ENCODE measurements at places on chromosomes 1 and 21.

DNA sequence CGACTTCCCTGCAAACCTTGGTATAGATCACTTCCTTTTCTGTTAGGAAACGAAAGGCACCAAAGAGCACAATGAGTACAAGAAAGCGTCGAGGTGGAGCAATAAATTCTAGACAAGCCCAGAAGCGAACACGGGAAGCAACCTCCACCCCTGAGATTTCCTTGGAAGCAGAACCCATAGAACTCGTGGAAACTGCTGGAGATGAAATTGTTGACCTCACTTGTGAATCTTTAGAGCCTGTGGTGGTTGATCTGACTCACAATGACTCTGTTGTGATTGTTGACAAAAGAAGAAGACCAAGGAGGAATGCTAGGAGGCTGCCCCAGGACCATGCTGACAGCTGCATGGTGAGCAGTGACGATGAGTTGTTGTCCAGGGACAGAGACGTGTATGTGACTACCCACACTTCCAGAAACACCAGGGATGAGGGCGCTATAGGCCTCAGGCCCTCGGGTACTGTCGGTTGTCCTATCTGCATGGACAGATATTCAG lies 18.5 kb downstream of the FAM89A start:
- no peak for DNase-seq

DNA sequence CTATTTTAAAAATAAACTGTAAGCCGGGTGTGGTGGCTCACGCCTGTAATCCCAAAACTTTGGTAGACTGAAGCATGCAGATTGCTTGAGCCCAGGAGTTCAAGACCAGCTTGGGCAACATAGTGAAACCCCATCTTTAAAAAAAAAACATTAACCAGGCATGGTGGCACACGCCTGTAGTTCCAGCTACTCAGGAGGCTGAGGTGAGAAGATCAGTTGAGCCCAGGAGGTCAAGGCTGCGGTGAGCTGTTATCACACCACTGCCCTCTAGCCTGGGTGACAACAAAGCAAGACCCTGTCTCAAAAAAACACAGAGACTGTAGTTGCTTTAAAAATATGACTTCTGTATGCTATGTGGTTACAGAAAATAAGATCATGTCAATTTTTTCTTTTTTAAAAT lies 24.3 kb upstream of the LSS start:
- no peak for DNase-seq

DNA sequence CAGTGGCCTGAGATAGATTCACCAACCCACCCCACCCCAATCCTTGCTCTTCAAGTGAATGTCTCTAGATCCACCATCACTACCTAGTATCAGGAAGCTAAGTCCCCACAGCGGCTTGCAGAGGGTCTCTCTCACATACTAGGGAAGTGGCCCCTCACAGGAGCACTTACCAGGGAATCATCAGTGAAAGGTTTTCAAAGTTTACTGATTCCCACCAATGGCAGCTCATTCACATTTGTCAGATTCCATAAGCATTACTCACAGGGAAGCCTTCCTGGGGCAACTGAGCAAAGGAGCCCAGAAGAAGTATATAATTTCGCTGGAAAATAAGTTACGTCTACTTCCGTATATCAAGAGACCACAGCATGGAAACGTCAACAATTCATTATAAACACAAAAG lies 120.8 kb downstream of the GREM2 start:
- DNase-seq = peak; percentile 42

DNA sequence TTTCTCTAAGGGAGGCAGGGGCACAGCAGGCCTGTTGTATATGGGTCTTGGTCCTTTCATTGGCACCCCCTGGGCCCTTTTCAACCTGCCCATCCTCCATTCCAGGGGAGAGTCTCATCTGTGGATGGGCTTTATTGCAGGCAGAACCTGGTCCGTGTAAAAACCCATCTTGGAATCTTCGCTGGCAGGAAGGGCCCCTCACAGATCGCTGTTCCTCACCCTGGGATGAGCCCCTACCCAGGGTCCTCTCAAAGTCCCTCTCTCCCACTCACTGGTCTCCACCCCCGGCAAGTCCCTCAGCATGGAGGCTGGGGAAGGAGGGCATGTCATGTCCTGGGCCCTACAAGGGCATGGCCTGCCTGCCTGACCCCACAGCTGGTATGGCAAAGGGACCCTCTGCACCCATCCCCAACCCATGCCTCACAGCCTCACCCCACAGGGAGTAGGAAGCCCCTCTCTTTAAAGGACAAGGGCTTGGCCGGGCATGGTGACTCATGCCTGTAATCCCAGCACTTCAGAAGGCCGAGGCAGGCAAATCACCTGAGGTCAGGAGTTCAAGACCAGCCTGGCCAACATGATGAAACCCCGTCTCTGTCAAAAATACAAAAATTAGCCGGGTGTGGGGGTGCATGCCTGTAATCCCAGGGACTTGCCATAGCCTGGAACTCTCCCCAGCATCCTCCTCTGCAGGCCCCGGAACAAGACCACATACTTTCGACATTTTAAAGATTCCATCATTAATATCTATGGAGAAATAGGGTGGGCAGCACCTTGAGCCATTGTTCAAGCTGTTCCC lies 13.2 kb upstream of the CDA start:
- DNase-seq = no peak

- DNase-seq = no peak
Measured at GRCh38 chr1:197916500-197916983, 630 bp upstream of the LHX9 start.

DNA sequence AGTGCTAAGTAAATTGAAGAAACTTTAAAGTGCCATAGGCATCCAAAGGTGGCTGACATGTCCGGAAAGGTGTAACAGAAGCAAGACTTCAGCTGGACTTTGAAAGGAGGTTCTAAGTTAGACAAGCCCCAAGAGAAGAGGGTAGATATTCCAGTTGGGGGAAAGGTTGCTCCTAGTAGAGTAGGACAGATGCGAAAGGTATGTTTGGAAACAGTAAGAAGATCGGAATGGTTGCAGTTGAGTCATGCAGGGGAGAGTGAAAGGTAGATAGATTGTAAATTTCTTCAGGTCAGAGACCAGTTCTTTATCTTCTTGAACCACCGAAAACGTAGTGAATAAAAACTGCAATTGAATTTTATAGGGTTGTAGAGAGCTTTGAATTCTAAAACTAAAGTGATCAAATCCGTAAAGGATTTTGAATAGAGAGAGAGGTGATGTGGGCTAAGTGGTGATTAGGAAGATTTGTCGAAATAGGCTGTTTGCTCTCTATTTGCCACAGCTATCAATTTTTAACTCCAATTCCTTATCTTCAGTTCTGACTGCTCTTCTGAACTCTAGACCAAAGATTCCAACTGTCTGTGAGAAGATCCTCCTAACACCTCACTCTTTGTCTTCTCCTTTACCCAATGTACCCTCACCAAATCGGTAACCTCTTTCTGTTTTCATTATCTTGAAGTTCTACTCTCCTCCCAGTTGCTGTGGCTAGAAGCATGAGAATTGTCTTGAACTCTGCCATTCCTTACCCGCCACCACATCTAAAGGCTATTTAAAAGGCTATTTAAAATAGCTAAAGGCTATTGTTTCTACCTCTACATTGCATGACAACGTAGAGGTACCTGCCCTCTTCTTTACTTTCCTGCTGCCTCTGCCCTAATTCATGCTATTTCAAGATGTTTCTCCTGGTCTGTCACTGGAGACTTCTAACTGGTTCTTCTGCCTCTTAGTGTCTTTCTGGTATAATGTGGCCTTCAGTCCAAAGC lies 16.7 kb downstream of the MACF1 start:
- DNase-seq = peak; percentile 47

- no peak for DNase-seq
Measured at GRCh38 chr21:36692835-36693488, 6.0 kb upstream of the SIM2 start.

DNA sequence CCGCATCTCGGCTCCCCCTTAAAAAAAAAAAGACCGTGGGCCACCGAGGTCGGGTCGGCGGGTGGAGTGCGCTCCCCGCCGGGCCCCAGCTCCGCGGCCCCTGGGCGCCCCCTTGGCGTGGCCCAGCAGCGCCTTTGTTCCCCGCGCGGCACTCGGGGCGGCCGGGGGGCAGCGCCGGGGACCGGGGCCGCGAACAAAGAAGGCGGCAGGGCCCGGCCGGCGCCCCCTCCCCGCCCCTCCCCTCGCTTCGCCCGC lies 571 bp downstream of the MARCKSL1 start:
- DNase-seq = no peak

DNA sequence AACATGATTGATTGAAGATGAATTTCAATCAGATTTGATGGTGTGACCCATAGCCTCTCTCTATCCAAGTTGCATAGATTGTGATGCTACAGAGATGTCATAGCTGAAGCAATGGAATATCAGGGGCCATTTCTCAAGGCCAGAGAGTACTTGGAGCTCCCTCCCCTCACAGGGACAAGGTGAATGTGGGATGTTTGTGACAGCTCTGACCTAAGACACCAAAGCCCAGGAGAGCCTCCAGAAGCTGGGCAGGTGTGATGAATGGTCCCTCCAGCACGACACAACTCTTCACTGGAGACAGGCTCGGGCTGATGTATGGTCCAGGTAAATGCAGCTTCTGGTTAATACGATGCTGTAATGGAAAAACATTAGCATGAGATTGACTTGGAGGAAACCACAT lies 101.0 kb upstream of the ZC3H12A start:
- no peak for DNase-seq

DNA sequence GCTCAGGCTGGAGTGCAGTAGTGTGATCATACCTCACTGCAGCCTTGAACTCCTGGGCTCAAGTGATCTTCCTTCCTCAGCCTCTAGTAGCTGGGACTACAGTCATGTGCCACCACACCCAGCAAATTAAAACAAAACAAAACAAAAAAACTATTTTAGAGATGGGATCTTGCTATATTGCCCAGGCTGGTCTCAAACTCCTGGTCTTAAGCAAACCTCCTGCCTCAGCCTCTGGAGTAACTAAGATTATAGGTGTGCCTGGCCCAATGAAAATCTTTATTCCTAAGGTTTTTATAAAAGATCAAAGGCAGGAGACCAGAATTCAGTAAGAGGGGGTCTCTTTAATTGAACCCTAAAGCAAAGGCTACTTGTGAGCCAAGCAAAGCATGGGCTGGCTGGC lies 10.1 kb downstream of the INAVA start:
- DNase-seq = no peak

DNA sequence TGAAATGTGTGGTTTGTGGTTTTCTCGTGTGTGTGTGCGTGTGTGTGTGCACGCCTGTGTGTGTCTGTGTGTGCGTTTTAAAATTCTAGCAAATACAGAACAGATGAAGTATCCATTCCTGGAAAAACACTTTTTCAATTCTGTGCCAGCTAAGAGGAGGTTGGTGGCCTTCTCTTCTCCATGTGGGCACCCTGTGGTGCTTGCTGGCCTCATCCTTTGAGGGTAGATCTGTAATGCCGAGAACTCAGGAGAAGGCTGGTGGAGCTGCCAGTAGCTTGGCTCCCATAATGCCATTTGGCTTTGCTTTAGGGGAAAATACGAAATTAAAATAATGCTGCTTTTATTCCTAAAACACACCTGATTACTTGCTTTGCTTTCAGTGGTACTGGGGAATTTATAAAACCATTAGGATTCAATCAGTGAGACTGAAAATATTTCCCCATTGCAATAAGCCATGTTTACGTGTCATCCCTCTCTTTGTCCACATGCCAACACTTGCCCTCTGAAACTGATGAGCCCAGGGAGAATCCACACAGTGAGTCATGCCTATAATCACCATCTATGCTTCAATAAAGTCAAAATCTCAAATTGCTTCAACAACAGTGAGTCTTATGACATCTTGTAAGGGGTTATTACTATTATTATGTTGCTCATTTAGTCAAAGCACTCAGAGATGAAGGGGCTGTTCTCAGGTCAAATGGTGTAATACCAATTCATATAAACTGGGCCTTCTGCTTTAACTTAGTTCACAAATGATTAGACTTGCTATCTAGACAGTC lies 39.2 kb downstream of the ABCA4 start:
- peak; percentile 98 for DNase-seq

DNA sequence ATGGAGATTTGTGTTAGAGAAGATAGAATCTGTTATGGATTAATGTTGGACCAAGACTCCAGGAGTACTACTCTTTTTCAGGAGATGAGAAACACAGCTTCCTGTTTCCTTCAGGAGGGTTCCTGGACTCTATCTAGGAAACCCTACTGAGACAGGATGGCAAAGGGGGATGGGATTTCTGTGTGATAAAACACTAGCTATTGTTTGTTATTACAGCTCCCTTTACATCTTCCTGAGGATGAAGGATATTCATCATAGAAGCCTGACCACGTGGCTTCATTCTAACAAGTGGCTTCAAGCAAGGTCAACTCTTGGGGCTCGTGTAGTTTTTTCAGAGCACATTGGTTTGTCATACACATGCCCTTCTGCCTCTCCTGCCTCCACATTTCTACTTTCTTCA lies 33.3 kb downstream of the RGL1 start:
- DNase-seq = no peak

- peak; percentile 13 for DNase-seq
Measured at GRCh38 chr1:147541672-147542568, 619 bp downstream of the BCL9 start.

DNA sequence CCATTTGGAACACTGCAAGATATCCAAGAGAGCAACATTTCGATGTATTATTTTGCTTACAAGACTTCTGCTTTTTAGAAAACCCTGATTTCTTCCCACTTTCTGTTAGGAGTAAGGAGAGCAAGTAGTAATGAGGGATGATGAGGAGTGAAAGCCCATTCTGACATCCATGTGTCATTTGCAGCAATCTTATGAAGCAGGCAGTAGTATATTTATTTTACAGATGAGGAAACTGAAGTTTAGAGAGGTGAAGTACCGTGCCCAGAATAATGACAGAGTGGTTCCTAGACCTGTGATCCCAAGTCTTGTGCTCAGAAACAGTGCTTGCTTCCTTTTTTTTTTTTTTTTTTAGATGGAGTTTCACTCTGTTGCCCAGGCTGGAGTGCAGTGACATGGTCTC lies 7.1 kb upstream of the ZSCAN20 start:
- DNase-seq = no peak

GRCh38 chr1:154862907-154863306 lies 7.2 kb downstream of the KCNN3 start:
- DNase-seq = no peak

- no peak for DNase-seq
Measured at GRCh38 chr1:85718678-85719340, 10.6 kb upstream of the ZNHIT6 start.

Measured in epithelial cell of esophagus (primary cell).